ENCODE measurements at places on chromosomes 12 and 14.

- DNase-seq, result no peak
Measured at GRCh38 chr12:14278294-14278953, 87.1 kb upstream of the ATF7IP start.

DNA sequence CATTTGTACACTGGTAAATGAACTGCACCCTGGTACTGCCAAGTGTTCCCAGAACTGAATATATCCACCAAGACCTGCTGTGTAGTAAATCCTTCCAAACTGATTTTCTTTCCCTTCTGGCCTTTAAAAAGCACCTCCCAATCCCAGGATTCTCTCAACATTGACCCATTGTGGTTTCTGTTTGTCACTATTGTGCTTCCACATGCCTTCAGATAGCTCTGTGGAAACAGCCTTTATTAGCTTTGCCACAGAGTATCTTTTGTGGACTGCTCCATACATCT, 949 bp upstream of the KIF21A start:
- DNase-seq, result no peak

DNA sequence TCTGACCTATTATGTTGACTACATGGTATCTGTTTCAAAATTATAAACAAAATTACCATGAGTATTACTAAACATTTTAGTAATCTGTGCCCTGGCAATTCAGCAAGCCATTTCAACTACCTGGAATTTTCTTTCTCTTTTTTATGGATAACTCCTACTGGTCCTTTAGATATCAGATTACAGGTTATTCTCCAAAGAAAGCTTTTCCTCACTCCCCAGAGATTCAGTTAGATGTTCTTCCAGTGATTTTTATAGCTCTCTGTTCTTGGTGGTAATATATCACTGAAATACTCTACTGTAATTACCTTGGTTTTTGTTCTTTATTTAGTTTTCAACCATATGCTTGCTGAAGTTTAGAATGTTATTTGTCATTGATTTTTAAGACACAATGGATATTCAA, 930.2 kb upstream of the FOXG1 start:
- no peak for DNase-seq

DNA sequence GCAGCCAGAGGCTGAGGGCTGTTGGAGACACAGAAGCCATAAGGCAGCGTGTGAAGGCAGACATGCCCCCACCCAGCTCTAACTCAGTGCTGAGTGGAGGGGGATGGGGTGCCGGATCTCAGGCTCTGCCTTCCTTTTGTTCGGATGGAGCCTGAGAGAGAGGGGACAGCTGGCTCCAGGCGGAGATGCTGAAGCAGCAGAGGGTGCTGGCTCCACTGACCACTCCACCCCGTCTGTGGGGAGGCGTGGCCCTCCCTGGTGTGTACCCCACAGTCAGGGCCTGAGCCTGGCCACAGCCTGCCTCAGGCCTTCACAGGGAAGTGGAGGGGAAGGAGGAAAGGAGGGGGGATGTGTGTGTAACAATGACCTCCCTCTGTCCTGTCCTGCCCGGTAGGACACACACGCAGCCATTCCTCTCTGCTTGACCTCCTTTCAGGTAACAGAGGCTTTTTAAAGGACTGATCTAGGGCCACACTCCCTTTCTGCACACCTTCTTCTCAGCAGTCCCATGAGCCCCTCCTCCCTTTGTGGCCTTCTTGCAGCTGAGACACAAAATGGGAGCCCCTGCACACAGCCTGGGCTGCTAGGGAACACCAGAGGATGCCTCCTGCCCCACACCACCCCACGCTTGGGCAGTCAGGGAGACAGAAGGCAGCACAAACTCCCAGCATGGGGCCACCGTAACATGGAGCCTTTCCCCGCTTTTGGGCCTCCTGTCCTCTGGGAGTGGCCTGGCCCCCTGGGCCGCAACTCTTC, 9.6 kb upstream of the ENDOU start:
- no peak for DNase-seq

DNA sequence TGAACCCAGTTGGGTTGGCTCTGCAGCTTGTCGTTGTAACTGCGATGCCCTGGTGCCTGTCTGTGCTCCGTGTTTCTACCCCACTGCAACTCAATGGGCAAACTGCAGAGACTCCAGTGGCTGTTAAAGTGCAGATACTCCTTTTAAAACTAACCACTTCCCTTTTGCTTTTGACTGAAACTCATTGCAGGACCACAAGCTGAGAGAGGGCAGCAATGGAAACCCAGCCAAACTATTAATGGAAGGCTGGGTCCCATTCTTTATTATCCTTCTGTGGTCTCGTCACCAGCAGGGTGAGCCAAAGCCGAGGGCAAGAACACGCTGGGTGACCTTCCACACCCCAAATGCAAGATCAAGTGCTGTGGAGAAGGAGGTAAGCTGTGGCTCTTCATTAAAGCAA, 910.4 kb downstream of the VRK1 start:
- DNase-seq, result no peak

DNA sequence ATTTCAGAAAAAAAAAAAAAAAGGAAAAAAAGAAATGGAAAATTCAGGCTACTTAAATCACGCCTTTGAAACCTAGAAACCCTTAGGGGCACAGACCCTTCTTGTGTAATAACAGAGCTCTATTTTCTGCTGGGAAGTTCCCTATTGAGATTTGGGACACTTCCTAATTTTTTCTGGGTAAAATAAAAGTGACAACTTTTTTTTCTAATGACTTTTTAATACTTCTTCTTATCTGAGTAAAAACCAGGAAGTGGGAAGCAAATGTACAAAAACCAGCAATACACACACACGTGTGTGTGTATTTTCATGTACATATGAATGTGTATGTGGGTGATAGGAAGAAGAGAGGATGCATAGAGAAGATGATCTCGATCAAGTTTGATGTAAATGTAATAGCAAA, 35.8 kb downstream of the ETV6 start:
- no peak for DNase-seq

DNA sequence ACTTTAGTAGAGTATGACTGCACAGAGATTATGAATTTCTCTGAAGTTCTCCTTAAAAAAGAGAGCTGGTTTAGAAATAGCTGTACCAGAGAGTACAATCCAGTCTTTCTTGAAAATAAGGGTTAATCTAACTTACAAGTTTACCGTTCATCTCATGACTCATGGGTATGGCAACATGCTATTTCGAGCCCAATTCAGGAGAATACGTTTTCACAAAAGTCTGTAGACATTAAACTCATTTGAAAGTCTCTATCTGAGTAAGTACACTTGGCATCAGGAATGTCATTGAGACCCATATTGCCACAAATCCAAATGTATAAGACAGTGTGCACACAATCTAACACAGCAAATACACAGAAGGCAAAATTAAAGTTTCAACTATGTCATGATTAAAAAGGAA, 160.5 kb downstream of the PIK3C2G start:
- no peak for DNase-seq

All from activated T-helper 1 cell treated with Interleukin-2 at 50 U/mL for 16 hours (primary cell).